ENCODE measurements at places on chromosomes 13 and 19.

DNA sequence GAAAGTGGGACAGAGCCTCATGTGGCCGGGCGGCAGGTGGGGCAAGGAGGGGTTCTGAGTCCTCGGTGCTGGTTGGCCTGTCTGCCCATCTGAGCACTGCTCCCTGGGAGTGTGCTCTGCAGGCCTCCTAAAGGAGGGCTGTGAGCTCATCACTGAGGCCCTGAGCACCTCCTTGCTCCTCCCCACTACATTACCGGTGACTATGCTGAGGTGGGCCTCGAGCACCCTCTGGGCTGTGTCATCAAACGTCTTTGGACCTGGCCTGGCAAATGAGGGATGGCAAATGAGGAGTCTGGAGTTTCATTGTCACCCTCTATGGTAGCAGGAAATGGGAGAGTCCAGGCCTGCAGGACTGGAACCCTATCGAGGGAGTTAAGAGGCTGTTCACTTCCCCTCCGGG, 38.8 kb upstream of the ZNF429 start:
- no peak for DNase-seq

DNA sequence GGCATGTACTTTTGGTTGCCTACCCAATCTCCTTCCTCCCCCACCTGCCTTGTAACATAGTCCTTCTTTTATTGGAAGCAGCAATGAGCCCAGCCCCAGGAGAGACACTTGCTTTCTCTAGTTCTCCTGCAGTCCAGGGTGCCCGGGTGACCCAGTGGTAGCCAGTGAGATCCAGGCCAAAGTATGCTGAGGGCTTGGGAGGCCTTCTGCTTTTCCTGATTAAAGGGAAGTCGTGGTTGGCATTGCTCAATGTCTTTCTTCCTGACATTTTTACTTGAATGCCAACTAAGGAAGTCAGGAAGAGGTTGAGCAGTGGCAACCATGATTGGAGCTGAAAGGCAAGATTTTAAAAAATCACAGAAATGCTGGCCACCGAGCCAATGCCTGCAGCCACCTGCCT, 25.7 kb downstream of the CNMD start:
- no peak for DNase-seq

- no peak for DNase-seq
Observed at GRCh38 chr19:2140138-2140569, 11.2 kb downstream of the AP3D1 start.

- no peak for DNase-seq
Observed at GRCh38 chr19:4580961-4581665, 21.6 kb upstream of the SEMA6B start.

GRCh38 chr19:46784262-46785053, 3.9 kb downstream of the SLC1A5 start:
- peak; percentile 97 for DNase-seq

DNA sequence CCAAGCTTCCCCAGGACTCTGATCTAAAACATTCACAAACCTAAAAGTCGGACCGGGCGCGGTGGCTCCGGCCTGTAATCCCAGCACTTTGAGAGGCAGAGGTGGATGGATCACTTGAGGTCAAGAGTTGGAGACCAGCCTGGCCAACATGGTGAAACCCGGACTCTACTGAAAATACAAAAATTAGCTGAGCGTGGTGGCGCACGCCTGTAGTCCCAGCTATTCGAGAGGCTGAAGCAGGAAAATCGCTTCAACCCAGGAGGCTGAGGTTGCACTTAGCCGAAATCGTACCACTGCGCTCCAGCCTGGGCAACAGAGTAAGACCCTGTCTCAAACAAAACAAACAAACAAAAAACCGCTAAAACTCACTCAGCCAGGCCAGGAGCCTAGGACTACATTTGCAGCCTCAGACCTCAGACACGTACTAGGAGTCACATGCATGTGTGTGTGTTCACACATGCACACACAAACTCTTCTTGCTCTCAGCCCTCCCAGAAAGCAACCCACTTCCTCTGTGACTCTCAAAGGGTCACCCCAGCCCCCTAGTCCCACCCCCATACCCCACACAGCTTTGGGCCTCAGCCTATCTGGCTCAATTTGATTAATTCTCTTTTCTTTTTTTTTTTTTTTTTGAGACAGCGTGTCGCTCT, 704 bp upstream of the NOTCH3 start:
- DNase-seq: no peak

- DNase-seq: peak; percentile 58
Observed at GRCh38 chr13:73661687-73662425, 472.3 kb downstream of the KLF12 start.

- DNase-seq: peak; percentile 56
Observed at GRCh38 chr13:49539313-49539712, 43.6 kb downstream of the PHF11 start.

DNA sequence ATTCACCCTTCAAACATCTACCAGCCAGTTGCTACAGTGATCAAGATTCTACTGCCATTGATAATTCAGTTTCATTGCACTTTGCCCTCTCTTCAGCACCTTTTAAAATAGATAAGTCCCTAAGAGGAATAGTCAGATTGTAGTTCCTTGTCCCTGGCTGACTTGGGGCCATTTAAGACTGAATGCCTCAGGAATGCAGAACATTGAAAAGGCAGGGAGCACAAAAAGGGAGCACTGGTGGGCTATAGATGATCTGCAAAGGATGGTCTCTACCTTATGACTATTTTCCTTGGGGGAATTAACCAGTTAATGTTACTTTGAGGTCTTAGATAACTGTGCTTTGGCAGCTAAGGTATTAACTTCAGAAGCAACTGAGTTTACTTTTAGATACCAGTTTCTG, 46.9 kb downstream of the GPALPP1 start:
- DNase-seq: no peak

- no peak for DNase-seq
Observed at GRCh38 chr13:59997976-59998375, 165.8 kb downstream of the DIAPH3 start.

DNA sequence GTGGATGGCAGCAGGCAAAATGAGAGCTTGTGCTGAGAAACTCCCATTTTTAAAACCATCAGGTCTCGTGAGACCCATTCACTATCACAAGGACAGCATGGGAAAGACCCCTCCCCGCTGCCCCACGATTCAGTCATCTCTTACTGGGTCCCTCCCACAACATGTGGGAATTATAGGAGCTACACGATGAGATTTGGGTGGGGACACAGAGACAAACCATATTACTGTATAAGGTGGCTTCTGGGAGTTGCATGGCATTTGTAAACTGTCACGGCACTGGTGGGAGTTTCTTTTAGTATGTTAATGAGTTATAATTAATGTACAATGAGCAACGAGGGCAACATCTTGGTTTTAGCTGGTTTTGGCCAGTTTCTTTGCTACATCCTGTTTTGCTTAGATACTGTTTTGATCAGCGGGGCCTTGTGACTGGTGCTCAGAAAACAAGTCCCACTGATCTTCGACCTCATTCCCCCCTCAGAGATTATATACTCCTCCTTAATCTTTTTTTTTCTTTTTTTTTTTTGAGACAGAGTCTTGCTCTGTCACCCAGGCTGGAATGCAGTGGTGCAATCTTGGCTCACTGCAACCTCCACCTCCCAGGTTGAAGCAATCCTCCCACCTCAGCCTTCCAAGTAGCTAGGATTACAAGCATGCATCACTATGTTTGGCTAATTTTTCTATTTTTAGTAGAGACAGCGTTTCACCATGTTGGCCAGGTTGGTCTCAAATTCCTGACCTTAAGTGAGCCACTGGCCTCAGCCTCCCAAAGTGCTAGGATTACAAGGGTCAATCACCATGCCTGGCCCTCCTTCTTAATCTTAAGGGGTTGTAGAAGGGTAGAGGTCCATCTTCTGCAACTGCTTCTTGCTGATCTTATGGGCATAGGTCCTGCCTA, 21.3 kb upstream of the ZNF599 start:
- no peak for DNase-seq

GRCh38 chr19:6020166-6020882, 42.4 kb upstream of the RANBP3 start:
- no peak for DNase-seq

GRCh38 chr19:33388725-33389420, 15.4 kb downstream of the CEBPG start:
- no peak for DNase-seq

DNA sequence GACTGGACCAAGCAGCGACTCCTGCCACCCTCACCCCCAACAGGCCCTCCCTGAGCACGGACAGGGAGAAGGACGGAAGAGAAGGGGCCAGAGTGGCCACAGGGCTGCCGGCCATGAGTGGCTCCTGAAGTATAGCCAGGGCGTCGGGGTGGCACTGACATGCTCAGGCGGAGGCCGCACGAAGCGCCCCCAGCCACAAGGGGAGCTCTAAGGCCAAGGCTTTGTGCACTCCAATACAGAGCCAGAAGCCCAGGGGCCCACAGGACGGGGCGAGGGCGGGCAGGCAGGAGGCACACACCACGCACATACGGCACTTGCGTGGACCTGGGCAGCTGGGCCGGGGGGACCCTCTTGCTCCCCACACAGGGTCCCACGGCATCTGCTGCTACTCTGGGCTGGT, 52.0 kb downstream of the KLF2 start:
- peak; percentile 75 for DNase-seq

- no peak for DNase-seq
Observed at GRCh38 chr13:79267560-79267959, 138.5 kb downstream of the RBM26 start.

- peak; percentile 89 for DNase-seq
Observed at GRCh38 chr13:107866032-107866940, 349.1 kb downstream of the LIG4 start.

GRCh38 chr13:23630349-23631093, 60.3 kb downstream of the TNFRSF19 start:
- DNase-seq: no peak

GRCh38 chr13:68690567-68690966, 1417.1 kb upstream of the ATXN8OS start:
- no peak for DNase-seq

- no peak for DNase-seq
Observed at GRCh38 chr13:97946951-97947588, 6.4 kb upstream of the IPO5 start.

DNA sequence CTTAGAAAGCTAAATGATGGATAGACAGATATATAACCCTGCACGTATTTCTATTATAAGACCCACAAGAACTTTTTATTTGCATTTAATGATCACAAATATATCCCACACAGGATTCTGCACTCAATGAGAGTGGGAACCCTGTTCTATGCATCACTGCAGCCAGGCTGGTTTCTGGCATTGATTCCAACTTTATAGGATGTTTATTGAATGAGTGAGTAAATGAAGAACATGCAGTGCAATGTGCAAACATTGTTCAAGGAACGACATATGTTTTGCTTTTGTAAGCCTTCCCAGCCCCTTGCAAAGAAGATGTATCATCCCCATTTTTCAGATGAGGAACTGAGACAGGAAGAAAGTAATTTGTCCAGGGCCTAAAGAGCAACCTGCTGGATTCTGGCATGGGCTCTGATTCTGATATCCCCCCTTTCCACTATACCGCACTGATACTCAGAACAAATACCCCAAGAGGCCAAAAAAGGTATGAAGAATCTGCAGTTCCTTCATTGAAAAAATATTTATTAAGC, 246.3 kb downstream of the LACC1 start:
- no peak for DNase-seq

GRCh38 chr13:40101708-40102359, 446.4 kb downstream of the COG6 start:
- DNase-seq: no peak

DNA sequence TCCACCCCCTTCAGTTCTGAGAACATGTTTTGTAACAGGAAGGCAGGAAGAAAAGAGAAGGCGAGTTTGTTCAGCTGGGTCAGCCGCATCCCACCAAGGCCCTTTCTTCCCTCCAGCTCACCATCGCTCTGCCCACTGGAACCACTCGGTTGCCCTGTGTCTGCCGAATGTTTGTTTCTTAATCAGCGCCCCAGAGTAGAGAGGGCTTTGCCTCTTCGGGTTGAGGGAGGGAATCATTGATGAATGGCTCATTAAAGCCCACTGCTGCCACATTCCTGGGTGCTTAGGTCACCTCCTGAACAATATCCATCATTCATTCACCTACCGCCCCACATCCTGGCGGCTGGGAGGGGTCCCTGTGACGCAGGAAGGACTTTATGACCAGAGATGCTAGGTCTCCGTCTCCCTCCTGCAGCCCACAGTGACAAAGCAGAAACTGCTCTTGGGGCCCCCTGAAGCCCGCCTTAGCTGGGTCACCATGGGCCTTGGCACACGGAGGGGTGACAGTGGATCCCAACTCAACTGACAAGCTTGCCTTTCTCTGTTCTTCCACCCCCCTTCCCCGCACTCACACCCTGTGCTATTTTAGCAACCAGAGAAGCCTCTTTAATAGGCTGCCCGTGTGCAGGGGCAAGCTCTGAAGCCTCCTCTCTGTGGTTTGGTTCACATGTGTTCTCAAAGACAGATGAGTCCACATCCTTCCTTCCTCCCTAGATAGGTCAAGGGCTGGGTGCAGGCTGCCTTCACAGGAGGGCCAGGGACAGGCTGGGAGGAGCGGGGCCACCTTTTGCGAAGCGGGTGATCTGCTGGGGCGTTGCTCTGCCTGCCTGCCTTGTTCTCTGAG, 46.2 kb downstream of the ACTN4 start:
- DNase-seq: peak; percentile 96

GRCh38 chr13:50981686-50982085, 72.1 kb downstream of the RNASEH2B start:
- no peak for DNase-seq

DNA sequence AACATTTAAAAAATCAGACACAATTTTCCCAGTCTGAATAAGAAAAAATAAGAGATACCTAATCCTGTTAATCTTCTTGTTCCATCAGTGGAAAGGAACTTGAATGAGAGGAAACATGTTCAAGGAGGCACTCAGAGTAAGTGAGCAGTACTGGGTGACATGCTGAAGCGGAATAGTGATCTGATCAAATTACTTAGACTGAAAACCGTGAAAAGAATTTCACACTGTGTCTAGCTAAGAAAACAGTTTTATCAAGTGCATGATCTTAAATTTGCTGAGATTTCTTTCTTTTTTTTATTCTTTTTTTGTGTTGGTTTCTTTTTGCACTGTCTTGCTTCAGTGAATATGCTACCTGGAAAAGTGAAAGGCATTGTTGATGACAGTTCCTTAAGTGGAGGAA, 249.5 kb upstream of the SLC10A2 start:
- no peak for DNase-seq

Data from islet precursor cell (in vitro differentiated cells).